ENCODE measurements at places on chromosomes 16 and 17.

- DNase-seq, result peak; percentile 50
These were observed 6.0 kb downstream of the SOCS7 start for GRCh38 chr17:38357486-38358123.

DNA sequence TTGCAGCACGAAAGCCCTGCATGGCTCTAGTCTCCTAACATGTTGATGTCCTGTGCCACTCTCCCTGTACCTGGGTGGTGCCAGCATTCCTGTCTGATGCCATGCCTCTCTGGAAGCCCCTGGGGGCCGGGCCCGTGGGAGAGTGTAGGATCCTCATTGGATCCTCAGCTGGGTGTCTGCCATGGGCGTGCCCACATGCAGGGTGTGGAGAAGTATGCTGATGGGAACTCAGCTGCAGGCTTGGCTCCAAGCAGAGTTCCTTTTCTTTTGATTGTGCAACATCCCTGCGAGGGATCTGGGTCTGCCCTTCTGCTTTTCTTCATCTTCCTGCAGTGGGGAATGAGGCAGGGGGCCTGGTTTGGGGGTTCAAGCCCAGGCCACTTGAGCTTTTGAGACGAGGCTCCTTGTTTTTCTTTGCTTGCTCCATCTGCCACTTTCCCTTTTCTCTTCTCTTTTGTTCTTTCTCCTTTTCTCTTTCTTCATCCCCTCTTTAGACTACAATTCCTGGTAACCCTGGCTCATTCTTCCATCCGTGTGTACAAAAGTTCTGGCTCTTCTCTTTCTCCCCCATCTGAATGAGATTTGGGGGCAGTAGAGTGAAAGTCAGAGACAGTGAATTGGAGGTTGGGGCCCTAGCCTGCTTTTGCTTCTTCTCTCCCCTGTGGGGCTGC is 32.9 kb downstream of the KSR1 start:
- DNase-seq, result no peak

- DNase-seq, result no peak
These were observed 108.6 kb downstream of the CCT6B start for GRCh38 chr17:34852614-34853013.

DNA sequence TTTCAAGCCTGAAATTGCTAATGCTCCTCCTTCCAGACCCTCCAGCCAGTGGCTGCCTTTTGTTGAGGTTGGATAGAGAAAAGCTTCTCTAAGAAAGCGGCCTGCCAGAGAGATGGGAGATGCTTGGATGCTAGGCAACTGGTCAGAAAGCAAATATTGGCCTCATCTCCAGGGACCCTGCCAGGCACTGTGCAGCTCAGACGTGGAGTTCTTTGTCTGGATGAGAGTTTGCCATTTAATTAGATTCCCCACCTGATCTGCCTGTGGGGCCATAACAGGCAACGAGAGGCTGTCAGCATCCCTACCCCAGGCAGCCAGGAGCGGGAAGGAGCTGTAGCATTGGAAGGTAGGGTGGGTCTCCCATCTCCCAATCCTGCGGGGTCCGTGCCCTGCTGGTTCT is 52.7 kb downstream of the ASIC2 start:
- DNase-seq, result no peak

DNA sequence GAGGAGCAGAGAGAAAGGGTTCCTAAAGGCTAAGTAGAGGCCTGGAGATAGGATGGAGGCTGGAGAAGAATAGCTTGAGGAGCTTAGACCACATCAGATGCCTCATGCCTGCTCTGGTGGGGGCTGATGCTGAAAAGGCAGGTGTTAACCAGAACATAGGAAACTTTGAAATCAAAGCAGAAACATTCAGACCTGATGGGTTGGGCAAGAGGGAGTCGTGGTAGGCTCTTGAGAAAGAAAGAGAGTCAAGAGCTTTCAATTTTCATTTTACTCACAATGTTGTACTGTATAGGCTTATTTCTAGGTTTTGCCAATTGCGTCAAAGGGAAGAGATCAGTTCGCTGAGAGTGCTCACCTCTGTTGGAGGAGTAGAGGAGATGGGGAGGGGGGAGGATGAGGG is 406.6 kb upstream of the SALL1 start:
- no peak for DNase-seq

DNA sequence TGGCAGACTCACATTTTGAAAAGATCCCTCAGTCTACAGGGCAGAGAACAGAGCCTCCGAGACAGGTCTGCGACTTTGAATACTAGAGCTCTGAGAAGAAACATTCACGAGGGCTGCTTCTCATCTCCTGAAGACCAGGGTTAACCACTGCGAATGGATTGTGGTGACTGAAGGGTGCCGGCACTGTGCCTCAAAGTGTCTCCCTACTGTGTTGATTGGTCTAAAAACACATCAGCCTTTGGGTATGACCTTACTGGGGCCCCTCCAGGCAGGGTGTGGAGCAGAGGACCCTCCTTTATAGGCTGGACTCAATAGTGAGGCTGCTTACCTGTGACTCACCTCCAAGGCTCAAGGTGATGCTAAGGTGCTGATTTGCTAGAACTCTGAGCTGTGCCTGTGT is 2.6 kb upstream of the LGALS9 start:
- DNase-seq, result no peak

DNA sequence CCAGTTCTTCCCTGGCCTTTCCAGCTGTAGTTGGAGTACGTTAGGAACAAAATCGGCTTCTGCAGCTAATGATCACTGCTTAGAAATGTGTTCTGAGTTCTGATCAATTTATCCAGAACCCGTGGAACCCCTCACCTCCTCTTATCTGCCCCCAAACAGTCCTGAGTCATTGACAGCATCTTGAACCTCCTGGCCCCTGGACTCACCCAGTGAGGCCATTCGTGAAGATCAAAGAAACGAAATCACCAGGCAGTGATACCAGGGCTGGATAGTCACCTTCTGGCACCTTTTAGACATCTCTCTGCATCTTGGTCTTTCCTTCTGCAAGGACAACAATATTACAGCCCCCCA is 17.0 kb upstream of the EXOC7 start:
- DNase-seq, result no peak

GRCh38 chr17:47670064-47670463 is 20.3 kb downstream of the KPNB1 start:
- no peak for DNase-seq

DNA sequence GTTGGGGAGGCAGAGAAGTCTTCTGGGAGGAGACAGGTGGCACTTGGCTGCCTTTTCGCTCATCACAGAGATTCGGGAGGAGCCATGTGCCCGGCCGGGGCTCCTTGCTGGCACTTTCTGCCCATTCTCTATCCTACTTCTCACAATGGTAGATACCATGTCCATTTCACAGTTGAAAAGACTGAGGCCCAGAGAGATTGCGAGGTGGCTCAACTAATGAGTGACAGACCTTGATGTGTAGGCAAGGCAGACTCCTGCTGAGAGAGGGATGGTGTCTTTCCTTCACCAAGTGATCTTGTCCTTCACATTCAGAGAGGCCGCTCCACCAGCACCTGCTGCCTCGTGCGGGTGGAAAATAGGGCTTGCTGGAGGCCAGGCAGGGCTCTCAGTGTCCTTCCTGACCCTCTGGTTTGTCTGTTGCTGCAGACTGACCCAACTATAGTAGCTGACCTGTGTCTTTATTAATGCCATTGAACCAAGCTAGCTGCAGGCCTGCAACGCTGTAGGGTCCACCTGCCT is 42.1 kb downstream of the MPRIP start:
- DNase-seq, result no peak

DNA sequence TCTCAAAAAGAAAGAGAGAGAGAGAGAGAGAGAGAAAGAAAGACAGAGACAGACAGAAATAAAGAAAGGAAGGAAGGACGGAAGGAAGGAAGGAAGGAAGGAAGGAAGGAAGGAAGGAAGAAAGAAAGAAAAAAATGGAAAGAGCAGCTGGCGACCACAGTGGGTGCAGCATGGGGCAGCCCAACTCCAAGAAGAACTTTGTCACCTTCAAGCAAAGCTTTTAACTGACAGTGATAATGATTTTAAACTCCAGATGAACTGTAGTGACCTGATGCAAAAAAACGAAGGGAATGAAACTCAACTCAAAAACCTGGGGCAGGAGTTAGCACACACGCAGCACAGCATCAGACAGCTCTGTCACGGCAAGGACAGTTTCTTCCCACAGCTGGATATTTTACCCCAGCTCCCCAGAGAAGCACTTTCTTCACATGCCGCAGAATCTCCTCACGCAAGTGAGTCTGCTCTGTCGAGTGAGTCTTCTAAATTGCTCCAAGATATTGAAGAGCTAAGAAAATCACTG is 5.0 kb upstream of the ARHGAP17 start:
- no peak for DNase-seq

DNA sequence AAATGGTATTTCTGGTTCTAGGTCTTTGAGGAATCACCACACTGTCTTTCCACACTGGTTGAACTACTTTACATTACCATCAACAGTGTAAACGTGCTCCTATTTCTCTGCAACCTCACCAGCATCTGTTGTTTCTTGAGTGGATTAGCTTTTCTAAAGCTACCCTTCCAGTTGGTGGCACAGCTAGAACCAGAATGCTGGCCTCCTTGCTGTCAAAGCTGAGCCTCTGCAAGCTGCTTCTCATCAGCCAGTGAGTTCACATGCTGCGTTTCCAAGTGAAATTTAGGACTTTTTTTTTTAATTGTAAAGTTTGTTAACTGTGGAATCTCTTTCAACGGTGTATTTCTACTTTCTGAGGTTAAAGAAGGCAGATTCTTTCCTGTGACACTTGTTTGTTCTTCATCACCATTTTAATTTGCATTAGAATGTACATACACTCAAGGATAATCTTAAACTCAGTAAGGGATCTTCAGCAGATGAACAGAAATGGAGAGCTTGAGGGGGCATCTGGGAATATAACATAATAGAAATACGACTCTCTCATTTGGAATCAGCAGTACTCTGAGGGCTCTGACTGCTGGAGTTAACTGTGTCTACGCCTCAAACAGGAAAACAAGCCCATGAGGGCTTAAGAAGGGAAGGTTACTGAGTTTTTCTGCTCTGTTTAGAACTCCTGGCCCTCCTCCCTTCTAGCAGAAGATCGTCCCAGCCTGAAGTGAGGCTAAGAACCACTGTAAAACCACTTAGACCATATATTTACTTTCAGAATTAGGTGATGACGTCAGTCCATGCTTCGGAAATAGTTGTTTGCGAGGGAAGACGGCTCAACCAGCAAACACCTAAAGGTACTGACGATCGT is 148.4 kb upstream of the FAM20A start:
- peak; percentile 22 for DNase-seq

- DNase-seq, result no peak
These were observed 4.0 kb downstream of the CDK10 start for GRCh38 chr16:89690392-89690901.

- DNase-seq, result no peak
These were observed 22.6 kb downstream of the CACNG4 start for GRCh38 chr17:66987059-66987616.

DNA sequence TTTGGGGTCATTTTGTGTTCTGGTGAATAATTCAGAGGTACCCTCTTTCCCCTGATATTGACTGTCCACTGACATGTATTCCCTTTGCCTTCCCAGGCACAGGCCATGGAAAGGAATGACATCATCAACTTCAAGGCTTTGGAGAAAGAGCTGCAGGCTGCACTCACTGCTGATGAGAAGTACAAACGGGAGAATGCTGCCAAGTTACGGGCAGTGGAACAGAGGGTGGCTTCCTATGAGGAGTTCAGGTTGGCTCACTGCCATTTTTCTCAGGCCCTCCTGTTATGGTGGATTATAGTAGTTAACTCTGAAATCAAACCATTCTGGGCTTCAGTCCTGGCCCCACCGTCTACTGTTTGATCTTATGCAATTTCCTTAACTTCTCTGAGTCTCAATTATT is 1.6 kb upstream of the EFTUD2 start:
- DNase-seq, result peak; percentile 51

Measured in femur (tissue), 1 donor.